ENCODE measurements at places on chromosomes 6 and 20.

GRCh38 chr6:146267946-146268345 lies 239.1 kb downstream of the GRM1 start:
- no peak for DNase-seq

GRCh38 chr6:26388441-26388840 lies 5.5 kb downstream of the BTN2A2 start:
- DNase-seq = peak; percentile 47

DNA sequence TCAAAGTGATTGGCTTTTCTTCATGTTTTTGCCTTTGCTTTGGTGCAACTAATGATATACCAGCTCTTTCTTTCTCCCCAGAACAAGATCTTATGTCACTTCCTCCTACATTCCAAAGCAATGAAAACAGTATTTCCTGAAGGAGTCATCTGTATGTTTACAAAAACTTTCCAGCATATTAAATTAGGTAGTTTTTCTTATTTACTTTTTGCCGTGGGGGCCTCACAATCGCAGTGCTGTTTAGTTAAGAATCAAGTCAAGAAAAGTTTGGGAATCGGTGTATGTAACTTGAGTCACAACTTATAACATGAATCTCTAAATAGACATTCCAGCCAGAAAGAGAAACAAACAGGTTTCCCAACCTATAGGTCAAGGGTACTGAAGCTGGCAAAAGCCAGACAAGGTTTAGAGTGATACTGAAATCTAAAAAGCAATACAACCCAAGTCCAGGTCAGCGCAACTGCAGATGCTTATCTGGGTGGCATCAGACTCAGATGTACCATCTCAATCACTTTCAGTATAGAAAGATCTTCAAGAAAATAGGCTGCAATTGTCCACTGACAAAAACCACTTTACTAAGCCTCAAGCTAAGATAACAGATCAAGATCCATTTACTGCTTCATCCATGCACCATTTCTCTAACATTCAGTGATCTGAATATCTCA lies 63.6 kb downstream of the IPCEF1 start:
- DNase-seq = peak; percentile 77

GRCh38 chr20:40462566-40462965 lies 226.5 kb downstream of the MAFB start:
- peak; percentile 49 for DNase-seq

DNA sequence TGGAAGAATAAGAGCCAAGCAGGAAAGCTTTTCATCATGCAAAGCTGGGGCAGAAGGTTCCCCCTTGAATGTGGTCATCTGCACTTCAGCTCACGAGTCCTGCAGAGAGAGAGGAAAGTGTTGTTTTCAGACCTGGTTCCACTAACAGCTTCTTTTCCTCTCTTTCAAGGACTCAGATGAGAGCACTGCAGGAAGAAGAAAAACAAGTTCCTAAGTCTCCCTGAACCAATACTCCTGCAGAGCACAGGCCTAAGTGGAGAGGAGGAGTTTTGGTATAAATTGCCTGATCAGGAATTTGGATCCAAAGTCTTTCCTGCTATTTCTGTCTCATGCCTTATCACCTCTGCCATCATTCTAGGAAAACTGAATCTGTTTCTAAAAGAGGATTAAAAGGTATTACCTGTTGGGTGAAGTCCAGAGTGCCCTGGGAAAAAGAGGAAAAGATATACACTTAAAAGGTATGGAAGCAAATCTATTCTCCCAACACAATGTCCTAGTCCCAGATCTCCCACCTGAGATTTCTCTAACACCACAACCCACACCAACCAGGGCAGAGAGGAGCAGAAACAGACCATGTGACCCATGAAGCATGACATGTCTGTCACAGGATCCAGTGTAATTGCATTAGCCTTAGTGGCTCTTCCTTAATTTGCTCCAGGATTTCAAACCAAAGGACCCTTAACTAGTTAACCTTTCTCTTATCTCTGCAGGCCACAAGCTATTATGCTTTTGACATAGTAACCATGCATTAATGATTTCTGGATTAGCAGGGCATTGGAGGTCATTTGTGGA lies 12.2 kb downstream of the HLA-DRB5 start:
- DNase-seq = no peak

DNA sequence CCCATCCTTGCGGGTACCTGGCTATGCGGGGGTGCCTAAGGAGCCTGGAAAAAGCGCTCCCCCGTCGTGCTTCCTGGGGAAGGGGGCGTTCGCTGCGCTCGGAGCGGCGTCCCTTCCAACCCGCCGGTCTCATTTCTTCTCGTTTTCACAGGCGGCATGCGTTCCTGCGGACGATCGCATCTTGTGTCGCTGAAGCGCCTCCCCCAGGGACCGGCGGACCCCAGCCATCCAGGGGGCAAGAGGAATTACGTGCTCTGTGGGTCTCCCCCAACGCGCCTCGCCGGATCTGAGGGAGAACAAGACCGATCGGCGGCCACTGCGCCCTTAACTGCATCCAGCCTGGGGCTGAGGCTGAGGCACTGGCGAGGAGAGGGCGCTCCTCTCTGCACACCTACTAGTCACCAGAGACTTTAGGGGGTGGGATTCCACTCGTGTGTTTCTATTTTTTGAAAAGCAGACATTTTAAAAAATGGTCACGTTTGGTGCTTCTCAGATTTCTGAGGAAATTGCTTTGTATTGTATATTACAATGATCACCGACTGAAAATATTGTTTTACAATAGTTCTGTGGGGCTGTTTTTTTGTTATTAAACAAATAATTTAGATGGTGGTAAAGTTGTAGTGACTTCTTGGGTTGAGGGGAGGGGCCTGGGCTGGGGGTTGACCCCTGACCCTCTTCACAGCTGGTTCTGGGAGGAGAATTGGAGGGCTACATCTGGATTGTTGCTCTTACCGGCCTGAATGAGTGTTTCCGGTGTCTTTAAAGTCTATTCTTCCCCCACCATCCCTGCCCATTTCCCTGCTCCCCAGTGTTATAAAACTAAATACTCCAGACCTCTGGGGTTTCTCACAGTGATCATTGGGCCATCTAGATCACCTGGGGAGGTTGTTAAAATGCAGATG lies 1.1 kb downstream of the ID1 start:
- DNase-seq = no peak

DNA sequence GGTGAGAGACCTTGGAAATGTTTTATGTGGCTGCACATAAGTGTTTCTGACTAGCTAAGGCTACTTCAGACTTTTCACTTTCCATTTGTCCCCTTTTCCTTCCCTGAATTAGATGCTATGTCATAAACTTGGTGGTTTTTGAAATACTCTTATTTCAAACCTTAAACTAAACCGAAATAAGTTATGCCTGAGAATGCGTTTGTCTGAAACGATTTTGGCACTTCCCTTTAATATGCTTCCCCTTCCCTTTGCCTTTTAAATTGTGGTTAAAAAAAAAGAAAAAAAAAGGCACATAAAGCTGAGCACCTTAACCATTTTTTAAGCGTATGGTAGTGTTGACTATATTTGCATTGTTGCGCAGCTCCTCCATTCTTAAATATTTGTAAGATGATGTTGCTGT lies 14.3 kb downstream of the ZNF451 start:
- no peak for DNase-seq

Measured in epithelial cell of esophagus (primary cell).